ENCODE measurements at places on chromosomes 1 and 21.

DNA sequence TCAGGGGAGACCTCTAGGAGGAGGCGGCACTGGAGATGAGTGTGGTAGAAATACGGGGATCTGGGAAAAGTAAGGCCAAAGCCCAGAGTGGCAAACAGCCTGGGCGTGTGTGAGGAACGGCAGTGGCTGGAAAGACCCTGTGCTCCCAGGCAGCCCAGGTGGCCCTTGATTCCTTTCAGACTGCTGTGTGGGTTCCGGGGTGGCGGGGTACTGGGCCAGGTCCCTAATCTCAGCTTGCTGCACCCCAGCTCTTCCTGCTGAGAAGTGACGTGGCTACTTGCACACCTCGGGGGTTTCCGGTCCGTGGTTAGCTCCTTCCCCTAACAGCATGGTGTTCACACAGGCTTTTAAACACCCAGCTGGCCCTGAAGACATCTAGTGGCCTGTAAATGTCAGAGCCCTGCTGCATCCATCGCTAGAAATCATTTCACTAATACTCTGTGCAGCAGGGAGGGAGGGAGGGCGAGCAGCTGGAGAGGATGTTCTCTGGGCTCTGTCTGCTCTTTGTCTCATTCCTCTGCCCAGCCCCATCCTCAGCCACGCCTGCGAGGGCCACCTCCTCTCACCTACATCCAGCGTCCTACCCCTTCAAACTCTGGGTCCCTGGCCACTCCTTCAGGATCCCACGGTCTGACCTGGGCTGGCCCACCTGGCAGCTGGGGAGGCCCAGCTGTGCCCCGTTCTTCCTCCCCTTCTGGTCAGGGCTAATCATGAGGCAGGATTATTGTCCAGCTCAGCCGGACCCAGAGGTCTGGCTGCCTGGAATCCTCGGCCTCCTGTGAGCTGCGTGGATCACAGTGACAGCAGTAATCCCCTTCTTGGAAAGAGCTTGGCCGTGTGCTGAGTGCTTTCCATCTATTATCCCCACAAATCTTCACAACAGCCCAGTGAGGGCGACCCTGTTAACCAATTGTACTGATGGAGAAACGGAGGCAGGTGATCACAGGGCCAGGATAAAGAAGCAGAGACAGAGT, 7.2 kb downstream of the ZDHHC18 start:
- no peak for DNase-seq

GRCh38 chr1:52096216-52096615, 40.1 kb downstream of the BTF3L4 start:
- DNase-seq = no peak

GRCh38 chr21:44901391-44902074, 19.2 kb downstream of the ITGB2 start:
- no peak for DNase-seq

DNA sequence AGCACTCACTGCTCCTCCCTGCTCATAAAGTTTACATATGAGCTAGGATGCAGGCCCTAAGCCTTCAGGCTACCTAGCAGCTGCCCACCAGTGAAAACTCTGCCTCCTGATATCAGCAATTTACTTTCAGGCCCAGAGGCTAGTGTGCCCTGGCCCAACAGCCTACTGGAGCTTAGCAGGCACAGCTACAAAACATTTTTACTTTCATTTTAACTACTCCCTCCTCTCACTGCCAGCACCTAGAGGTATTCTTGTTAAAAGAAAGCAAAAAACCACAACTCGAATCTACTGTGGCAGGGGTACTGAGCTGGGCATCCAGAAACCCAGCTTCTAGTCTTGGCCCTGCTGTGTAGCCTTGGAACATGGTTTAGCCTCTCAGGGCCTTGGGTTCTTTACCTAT, 5.8 kb upstream of the LORICRIN start:
- no peak for DNase-seq

GRCh38 chr1:227482023-227482299, 81.4 kb upstream of the ZNF678 start:
- no peak for DNase-seq

- no peak for DNase-seq
Observed at GRCh38 chr1:109296782-109297181, 10.0 kb downstream of the MYBPHL start.

DNA sequence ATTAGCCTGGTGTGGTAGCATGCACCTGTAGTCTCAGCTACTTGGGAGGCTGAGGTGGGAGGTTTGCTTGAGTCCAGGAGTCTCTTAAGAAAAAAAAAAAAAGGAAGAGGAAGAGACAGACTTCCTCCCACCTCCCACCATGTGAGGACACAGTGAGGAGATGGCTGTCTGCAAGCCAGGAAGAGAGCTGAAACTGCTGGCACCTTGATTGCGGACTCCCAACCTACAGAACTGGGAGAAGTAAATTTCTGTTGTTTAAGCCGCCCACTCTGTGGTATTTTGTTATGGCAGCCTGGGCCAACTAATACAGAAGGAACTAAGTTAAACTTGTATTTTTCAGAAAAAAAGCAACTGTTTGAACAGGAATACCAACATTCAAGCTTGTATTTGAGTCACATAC, 21.7 kb downstream of the DOP1B start:
- DNase-seq = no peak

- DNase-seq = peak; percentile 78
Observed at GRCh38 chr1:42913426-42914091, 45.1 kb downstream of the SLC2A1 start.

DNA sequence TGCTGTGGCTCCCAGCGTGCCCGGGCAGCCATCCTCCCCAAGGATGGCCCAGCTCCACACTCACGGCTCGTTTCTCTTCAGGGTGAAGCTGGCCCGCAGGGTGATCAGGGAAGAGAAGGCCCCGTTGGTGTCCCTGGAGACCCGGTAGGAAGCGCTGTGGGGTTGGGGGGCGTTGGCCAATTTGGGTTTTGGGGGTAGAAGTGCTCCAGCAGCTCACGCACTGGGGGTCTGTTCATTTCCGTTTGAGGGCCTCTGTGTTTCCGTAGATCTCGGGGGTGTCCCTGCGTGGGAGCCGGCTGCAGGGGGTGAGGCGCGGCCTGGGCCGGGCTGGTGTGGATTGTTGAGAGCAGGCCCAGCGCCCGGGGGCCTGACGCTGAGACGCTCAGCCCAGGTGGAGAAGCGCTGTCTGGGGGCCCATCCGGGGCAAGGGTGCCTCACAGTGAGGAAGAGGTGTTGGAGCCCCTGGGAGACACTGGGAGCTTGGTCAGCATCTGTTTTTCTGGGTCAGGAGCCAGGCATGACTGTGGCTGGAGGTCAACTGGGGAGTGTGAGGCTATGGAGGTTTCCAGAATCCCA, 12.6 kb downstream of the COL6A1 start:
- no peak for DNase-seq

GRCh38 chr1:196640976-196641375, 10.9 kb upstream of the CFH start:
- DNase-seq = no peak

DNA sequence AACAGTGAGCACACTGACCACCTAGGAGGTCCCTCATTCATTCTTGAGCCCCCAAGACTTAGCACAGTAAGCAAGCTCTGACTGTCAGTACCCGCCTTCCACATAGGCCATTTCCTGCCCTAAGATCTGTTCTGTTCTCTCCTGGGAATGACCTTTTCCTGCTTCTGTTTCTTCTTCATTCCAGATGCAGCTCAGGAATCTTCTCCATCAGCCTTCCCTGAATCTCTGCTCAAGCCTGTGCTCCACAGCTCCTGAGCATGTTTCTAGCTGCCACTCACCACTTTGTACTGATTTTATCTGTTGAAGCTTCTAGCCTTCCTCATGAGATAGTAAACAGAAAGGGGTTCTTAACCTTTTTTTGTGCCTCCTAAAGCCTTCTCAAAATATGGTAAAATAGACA, 56.6 kb downstream of the ZNF281 start:
- peak; percentile 66 for DNase-seq

DNA sequence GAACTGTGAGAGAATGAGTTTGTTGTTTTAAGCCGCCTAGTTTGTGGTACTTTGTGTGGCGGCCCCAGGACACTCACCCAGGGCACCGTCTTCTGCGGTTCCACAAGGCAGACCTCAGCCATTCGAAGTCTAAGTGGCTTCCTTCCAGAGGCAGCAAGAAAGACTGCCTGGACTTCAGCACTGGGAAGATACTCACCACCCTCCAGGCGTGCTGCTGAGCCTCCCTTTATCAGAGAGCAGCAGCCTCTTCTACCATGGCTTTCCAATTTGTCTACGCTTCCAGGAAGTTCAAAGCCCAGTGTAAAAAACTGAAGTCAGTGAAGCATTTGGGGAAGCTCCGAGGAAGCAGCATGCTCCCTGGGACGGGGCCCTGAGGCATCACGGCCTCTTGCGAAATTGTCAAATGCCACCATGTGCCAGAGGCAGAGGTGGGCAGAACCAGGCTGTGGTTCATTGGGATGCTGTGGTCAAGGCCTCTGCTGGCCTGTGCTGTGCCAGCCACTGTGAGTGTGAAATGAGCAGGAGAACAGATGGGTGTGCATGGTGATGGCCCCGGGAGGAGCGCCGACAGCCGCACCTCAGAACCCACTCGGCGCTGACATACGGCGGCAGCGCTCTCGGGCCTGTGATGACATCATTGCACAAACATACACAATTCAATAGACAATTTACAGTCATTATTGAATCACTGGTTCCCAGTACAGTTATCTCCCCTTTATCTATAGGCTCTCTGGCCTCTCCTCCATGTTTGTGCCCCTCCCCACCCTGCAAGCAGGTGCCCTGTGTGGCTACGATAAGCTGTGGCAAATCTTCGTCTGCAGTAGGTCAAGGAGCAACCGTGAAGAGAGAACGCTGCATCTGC, 110.4 kb downstream of the PDE9A start:
- DNase-seq = no peak
